LHCN-M2 (cell line): ENCODE measurements at places on chromosomes 13 and 19.

- no peak for DNase-seq
These were observed 115.9 kb upstream of the GJB6 start for GRCh38 chr13:20348018-20348417.

DNA sequence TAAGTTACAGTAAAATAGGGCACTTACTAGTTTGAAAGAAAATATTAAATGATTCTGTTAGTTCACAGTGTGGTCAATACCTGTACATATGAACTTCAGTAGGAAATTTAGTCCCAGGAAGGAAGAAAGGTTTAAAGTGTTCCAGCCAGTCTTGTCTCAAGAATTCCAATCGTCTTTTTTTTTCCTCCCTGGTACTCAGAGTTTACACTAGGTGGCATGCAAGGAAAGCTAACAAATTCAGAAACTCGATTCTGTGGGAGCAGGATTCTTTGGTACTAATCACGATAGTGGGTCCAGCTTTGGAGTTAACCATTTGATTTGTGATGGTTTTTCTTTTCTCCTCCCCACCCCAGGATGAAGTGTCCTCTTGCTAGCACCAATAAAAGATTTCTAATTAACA, 43.6 kb downstream of the POLR1D start:
- no peak for DNase-seq

GRCh38 chr19:14015524-14016035, 9.5 kb upstream of the RFX1 start:
- DNase-seq, result no peak

- no peak for DNase-seq
These were observed 7.0 kb downstream of the CLASRP start for GRCh38 chr19:45045671-45046353.

DNA sequence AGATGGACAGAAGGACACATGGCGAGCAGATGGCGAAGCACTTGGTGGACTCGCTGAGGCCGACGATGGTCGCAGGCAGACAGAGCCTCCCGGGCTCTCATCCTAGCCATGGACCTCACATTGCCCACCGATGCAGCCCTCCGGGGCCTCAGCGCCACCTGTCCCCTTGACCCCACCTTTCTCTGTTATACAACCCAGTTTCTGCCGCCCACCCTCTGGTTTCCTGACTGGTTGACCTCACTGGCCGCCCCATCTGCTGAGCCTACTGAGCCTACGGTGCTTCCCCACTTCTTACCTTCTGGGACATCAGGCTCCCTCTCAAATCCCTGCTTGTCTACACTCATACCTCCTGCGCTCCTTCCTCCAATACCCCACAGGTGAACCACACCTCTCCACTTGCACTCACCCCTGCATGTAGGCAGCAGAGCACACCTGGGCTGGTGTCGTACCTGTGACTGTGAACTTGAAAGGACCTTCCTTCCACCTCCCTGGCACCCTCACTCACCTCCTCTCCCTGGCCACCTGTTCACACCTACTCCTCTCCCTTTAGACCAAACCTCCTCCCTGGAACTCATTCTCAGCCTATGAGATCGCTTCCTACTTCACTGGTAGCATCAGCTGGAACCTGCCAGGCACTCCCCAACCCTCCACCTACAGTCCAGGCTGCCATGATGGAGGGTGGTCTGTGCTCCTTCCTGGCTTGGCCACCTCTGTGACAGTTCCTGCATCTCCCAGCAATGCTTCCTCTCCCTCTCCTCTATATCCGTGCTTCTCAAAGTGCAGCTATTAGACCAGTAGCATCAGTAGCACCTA, 36.1 kb downstream of the HPN start:
- DNase-seq, result no peak

DNA sequence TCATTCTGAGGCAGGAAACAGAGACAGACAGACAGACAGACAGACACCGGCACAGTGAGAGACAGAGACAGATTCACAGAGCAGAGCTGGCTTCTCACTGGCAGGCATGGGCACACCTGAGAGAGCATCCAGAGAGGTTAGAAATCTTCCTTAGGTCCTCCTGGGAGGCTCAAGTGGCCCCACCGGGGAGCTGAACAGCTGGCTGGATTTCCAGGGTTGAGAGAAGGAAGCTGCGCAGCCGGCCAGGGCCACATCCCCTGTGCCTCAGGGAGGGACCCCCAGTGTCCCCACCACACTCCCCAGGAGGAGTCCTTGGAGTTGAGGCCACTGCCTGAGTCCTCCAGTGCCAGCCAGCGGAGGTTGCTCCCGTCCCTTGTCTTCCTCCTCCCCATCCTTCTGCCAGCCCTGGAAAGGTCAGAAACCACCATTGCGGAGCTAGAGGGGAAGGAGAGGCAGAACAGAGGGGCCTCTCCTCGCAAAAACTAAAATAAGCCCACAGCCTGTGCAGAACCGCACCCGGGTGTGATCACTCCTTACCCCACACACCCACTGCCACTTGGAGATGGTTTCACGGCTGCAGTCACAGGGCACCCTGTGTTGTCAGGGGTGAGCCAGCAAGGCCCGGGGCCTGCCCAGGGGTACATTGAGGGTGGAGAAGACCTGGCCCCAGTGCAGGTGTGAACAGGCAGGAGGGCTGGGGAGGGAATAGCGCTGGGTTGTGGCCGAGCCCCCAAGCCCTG, 4.2 kb downstream of the FFAR3 start:
- DNase-seq, result no peak

GRCh38 chr13:24997367-24997967, 98.5 kb upstream of the PABPC3 start:
- DNase-seq, result peak; percentile 28

DNA sequence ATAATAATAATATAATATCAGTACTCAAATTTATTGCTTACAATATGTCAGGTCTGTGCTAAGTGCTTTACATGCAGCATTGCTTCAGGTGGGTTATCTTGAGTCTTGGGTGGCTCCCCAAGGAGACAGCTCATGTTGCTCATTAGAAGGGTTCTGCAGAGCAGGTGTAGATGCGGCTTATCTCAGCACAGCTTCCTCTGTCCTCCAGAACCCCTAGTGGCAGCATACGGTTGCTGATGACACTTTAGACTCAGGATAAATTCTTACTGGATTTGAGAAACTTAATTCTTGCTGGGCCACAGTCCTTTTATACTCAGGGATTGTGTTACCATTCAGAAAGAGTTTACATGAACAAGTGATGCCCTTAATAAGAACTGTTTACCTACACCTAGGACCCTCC, 8.9 kb downstream of the COG3 start:
- no peak for DNase-seq

- DNase-seq, result no peak
These were observed 13.5 kb downstream of the IL17D start for GRCh38 chr13:20716951-20717350.
